ENCODE measurements at places on chromosomes 1 and 21.

DNA sequence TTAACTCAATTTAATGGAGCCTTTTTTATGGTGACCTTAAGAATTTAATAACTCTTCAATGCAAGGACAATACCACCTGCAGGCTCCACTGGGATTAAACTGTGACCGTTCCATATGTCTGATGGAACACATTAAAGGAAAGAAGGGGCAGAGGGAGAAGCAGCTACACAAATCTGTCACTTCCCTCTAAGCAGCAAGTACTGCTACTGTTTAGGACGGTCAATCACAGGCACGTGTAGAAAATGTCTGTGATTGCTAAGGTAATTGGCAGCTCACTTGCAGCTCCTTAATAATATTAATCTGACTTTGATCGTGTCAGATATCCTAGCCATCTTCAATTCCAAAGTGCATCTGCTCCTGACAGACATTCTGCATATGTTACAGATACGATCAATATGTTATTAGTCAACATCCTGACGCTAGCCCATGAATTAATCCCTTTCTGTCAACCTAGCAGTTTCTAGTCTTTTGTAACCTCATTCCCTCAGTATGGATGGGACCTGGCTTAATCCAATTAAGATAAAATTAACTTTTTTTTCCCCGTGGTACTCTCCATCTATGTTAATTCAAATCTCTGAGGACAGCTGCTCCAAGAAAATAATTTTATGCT, 1012.4 kb downstream of the AMY1C start:
- no peak for DNase-seq

GRCh38 chr21:36427502-36427901, 42.3 kb downstream of the CHAF1B start:
- DNase-seq, result no peak

- peak; percentile 40 for DNase-seq
Observed at GRCh38 chr1:180178511-180179161, 24.0 kb downstream of the QSOX1 start.

GRCh38 chr21:42527127-42527488, 13.5 kb downstream of the SLC37A1 start:
- DNase-seq, result no peak

- peak; percentile 84 for DNase-seq
Observed at GRCh38 chr1:228275430-228276173, 67.8 kb downstream of the OBSCN start.

GRCh38 chr1:1280782-1281481, 696 bp downstream of the SCNN1D start:
- DNase-seq, result no peak

DNA sequence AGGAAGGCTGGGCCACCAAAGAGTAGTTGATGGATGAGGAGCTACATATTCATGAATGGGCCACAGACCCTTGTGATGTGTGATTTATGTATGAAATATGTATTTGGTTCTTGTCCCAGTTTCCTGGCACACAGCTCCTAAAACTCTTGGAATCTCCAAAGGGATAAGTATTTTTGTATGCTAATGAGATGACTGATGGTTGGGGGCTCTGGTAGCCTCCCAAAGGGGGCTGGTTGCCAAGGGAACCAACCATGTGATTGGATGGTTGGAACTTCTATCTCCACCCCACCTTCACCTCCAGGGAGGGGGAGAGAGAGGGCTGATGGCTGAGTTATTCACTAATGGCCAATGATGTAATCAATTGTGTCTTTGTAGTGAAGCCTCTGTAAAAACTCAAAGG, 77.1 kb downstream of the ZNF281 start:
- DNase-seq, result no peak

- no peak for DNase-seq
Observed at GRCh38 chr1:172931340-172931739, 119.4 kb downstream of the TNFSF18 start.

DNA sequence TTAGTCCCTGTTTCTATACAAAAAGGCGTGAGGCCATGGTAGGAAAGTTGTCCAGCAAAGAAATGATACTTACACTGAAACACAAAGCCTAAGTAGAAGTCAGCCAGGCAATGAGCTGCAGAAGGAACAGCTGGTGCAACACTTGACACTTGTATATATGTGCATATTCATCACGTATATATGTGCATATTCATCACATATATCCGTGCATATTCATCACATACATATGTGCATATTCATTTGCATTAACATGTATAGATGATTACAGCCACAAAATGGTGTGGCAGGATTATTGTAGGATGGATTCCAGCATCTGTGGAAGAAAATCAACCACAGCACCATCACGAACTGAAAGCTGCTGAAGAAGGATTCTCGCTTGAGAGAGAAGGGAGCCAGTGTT, 189.0 kb upstream of the RGS18 start:
- DNase-seq, result no peak

DNA sequence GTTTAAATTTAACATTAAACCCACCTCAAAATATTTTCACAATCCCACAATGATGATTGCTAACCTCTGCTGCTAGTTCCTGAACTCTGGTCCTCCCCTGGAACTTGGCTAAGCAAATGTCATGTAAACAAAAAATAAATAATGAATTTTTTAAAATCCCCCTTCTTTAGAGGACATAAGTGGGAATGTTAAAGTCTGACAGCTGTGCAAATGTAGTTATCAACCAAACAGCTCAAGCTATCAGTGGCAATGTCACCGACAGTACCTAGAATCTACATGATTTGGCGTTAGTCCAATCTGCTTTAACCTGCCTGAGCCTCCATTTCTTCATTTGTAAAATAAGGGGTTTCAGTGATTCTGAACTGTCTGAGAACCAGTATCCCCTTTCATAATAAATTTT, 67.7 kb downstream of the GDAP2 start:
- no peak for DNase-seq

GRCh38 chr1:103283841-103284669, 175.7 kb upstream of the COL11A1 start:
- DNase-seq, result no peak

- DNase-seq, result no peak
Observed at GRCh38 chr21:43872531-43873197, 7.6 kb downstream of the AGPAT3 start.

DNA sequence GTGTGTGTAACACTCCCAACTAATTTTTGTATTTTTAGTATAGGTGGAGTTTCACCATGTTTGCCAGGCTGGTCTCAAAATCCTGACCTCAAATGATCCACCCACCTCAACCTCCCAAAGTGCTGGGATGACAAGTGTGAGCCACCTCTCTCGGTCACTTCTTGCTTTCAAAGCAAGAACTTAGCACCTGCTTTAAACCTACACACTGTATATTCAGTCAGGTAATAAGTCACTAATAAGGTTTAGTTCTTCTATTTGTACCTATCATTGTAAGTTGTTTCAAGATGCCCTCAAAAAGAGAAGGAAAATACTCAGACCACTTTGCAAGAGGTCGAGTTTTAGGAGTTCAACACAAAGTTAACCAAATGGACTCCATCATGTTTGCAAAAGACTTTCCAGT, 431.3 kb downstream of the MRPL39 start:
- no peak for DNase-seq

DNA sequence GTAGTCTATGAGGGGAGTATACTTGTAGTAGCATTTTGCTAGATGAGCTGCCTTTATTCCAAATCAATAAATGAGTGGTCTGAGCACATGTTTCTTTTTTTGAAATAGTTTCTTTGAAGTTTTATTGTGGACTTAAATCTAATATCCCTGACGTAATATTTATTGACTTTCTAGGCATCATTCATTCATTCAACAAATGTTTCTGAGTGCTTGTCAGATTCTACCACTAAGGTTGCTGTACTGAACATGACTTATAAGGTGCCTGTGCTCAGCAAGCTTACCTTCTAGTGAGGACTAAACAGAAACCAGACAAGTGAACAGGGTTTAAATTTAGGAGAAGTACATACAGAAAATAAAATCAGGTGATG, 68.4 kb downstream of the POU2F1 start:
- DNase-seq, result no peak

- DNase-seq, result no peak
Observed at GRCh38 chr1:229538945-229539344, 19.6 kb downstream of the ABCB10 start.

DNA sequence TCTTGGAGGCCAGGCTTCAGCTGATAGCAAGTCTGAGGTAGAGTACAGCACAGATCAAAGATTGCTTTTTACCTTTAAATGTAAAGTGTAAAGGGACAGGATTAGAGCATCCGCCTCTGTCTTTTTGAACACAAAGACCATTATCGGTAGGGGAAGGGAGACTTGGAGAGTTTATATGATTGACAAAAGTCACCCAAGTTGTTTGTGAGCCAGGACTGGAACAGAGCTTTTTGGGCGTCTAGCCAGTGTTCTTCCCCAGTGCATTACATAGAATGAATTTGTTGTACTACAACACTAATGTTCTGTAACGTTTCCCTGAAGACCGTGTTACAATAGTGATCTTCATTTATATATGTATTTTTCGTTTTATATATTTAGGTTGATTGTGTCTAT, 9.3 kb upstream of the PIGC start:
- no peak for DNase-seq

DNA sequence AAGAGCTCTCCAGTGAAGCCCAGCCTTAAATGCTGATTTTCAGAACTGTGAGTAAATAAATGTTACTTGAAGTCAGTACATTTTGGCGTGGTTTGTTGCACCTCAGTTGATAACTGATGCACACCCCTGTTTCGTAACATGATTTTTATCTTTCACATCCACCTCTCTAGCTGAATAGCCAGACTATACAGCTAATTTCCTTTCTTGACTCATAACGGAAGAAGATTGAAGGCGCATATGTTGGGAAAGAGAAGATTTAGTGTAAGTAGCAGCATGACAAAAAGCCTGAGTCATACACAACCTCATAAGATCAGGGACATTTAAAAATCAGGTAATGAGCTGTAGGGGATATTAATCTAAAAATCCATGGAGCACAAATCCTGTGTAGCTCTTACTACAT, 716.2 kb upstream of the ZP4 start:
- no peak for DNase-seq

GRCh38 chr1:202551683-202552082, 158.6 kb downstream of the SYT2 start:
- DNase-seq, result no peak

GRCh38 chr1:62209931-62210595, 15.4 kb downstream of the L1TD1 start:
- DNase-seq, result no peak

DNA sequence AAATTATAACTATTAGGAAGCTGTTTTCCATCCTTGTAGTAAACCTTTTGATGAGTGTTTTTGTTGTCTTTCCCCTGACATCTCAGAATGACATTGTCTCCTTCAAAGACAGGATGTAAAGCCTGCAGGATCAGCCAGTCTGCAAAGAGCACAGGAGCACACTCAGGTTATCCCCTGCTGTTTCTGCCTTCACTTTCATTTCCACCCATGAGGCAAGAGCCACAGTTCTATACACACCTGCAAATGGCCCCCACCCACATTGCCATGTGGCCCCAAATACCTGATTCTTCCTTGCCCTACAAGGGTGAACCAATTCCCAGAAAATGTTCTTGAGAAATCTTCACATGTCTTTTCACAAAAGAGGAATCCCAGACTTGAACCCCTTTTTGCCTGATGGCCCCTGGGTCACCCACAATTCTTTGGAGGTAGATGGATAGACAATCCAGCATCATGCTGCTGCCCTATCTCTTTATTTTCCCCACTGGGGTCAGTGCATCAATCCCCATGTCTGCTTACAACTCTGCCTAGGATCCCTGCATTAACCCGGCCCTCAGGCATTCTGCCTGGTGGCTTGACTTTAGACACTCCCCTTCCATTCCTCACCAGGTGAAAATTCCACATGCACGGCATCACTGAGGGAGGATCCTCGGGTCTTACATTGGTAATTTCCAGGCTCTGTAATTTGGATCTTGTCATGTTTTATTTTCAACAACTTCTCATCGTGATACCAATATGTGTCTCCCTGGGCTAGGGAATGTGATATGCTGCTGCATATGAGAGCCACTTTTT, 2.6 kb downstream of the FCRL3 start:
- no peak for DNase-seq

DNA sequence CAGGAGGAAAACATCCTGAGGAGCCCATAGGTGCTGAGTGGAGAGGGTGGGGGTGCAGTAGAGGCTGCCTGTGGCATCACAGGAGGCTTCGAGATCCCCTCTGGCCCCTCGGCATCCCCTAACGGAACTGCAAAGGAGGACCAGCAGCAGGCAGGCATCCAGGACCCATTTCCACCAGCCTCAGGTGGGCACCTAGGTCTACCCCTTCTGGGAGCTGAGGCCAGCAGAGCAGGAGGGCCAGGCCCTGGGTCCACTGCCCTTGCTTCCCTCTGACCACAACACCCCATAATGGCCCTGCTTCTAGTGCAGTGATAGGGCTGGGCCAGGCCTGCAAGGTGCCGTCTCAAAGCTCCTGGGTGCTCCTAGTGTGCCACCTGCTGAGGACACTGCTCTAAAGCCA, 723.0 kb downstream of the PTPRU start:
- no peak for DNase-seq

- no peak for DNase-seq
Observed at GRCh38 chr1:90854397-90854924, 137.4 kb upstream of the BARHL2 start.

DNA sequence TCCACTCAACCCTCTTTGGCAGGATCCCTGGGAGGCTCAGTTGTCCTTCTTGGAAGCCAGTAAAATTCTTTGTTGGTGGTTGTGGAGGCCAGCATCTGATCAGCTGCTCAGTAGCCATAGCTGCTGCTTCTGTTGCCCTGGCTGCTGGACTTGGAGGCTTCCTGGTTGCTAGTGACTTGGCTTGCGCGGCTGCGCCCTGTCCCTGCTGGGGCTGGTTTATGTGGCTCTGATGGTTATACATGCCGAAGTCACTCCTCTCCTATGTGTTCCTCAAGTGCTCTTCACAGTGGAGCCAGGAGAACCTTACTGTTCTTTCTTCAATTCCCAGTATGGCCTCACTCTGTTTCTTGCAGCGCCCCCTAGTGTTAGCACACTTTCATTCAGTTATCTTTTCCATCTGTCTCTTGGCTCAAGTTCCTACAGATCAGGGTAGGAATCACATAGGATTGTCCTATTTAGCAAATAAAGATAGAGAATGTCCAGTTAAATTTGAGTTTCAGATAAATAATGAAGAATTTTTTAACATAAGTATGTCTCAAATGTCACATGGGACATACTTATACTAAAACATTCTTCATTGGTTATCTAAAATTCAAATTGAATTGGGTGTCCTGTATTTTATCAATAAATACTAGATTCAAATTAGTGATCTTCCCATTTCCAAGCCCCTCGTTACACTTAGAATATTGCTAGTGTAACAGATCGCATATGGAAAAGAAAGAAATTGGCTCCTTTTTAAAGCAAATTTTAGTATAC, 176.5 kb downstream of the TGFB2 start:
- DNase-seq, result no peak

- DNase-seq, result no peak
Observed at GRCh38 chr1:226565476-226565875, 16.9 kb downstream of the STUM start.

DNA sequence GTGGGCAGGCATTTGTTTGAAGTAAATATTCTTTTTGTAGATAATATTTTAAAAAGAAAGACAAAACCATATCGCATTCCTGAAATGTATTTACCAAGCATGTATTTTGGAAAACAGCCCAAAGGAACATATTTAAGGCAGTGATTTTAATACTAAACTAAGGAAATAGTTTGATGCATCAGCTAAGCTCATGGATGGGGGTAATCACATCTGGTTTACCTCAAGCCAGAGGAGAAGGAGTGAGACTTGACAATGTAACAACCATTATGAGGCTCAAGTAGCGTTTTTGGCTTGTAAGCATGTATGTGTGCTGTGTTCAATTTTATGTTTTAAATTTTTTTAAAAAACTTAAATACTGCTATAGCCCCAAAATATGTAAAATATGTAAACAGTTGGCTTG, 390.5 kb downstream of the DISC1 start:
- no peak for DNase-seq
